ENCODE measurements at places on chromosomes 4 and X.

DNA sequence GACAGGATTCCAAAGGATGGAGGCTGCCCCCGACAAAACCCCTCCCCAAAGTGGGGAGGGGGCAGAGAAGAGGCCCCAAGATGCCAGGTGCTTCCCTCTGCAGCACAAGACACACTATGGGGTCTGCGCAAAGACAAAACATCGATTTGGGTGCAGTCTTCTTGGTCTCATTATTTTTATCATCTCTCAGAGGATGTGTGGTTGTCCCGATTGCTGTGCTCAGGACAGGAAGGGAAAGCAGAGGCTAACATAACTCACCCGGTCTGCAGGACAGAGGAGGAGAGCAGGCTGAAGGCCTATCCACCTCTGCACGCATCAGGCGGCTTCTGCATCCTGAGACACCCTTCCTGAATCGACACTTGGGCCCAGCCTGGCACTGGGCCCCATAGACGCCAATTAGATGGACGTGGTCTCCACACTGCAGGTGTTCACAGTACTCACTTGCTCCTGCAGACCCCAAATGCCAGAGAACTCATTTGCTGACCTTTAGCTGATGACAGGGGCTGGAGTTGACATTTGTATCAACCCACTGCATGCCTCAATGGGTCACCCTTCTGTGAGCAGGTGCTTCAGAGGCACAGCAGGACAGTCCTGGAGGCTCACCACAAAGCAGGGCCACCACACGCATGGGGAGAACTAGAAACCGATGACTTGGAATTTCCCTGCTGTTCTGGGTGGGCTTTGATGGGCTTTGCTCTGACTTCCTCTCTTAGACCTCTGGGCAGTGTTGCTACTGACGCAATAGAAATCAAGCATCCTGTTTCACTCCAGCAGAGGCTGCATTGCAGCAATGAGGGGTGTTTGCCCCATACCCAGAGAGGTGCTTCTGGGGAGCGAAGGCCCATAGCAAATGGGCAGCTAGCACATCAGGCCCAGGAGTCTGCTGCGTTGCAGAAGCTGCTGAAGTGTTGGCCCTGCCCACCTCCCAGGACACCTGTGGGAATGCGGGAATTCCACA is 96.3 kb upstream of the ENPP6 start:
- DNase-seq, result no peak

DNA sequence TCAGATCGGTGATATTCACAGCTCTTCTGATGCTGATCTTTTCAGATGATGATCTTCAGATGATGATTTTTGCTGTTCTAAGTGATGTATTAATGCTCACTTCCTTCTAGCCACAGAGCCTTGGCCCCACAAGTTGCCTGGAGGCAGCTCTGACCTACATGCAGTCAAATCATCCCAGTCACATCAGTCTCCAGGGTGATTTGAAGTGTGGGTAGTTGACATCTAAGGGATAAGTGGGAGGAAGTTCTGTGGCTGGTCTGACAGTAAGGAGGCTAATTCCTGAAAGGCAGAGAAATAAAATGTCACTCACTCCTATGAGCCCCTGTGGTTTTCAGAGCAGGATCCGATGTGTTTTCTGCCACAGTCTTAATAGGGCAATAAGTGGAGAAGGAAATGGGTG is 79.8 kb upstream of the RPL34 start:
- no peak for DNase-seq

DNA sequence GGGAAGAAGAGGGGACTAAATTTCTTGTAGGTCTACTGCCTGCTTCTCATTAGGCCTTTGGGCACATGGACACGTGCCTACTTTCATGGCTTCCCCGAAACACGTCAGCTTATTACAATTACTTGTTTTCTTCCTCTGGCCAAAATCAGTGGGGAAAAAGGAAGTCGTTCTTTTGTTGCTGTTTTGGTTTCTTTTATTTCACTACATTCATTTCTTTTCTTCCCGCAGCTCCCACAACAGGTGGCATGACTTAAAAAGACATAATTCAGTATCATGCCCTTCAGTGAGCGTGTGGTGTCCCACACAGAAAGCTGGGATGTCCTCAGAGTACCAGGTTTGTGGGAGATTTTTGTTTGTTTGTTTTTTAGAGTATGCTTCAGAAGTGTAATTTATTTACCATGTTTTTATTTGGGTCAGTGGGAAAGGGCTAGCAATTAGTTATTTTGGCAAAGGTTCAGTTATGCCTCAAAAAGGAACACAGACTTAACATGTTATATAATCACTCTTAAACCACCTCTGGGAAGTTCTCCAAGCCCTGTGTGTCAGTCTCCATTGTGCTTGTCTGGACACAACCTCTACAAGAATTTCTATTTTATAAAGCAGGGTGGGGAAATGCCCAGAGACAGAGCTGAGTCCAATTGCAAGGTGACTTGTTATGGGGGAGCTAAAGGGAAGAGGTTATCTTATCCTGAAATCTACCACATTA is 44.2 kb upstream of the SPRY1 start:
- no peak for DNase-seq

DNA sequence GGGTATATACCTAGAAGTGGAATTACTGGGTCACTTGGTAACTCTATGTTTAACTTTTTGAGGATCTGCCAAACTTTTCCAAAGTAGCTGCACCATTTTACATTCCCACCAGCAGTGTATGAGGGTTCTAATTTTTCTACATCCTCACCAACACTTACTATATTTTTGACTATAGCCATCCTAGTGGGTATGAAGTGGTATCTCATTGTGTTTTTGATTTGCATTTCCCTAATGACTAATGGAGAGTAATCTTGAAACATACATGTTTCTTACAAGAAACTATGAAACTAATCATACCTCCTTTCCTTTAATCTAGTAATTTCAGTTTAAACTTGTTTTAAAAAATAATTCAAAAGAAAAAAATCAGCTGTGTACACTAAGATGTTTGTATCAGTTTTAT is 17.9 kb downstream of the BCLAF3 start:
- no peak for DNase-seq

GRCh38 chr4:151228189-151229119 is 48.5 kb upstream of the PRSS48 start:
- no peak for DNase-seq

- no peak for DNase-seq
These were observed 25.5 kb upstream of the FUNDC1 start for GRCh38 chrX:44568196-44568595.

DNA sequence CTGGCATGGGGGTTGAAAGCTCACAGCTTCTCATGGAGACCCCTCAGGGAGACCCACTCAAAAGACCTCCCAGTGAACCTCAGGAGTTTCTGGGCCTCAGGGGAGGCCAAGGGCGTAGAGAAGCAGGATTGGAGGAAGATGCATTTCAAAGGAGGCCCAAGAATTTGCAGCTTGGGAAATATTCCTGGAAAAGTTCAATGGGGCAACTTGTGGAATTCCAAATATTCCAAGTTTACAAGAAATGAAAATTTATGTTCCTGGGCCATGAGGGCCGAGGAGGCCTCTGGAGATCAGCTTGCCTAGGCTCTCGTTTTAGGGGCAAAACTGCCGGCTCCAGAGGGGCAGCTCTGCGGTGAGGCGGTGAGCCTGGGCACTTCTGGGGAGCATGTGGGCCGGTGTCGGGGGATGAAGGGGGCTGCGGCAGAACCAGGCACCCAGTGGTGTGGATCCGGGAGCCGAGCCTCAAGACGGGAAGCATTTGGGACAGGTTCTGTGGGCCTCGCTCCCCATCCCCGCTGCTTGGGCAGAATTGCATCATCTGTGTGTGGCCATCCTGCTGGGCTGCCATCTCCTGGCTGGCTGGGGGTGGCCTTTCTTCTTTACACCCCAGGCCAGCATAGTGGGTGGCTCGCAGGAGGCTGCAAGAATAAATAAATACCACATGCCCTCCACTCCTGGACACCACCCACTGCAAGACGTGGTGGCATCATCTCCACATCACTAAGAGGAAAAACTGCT is 54.6 kb upstream of the GPR78 start:
- no peak for DNase-seq

DNA sequence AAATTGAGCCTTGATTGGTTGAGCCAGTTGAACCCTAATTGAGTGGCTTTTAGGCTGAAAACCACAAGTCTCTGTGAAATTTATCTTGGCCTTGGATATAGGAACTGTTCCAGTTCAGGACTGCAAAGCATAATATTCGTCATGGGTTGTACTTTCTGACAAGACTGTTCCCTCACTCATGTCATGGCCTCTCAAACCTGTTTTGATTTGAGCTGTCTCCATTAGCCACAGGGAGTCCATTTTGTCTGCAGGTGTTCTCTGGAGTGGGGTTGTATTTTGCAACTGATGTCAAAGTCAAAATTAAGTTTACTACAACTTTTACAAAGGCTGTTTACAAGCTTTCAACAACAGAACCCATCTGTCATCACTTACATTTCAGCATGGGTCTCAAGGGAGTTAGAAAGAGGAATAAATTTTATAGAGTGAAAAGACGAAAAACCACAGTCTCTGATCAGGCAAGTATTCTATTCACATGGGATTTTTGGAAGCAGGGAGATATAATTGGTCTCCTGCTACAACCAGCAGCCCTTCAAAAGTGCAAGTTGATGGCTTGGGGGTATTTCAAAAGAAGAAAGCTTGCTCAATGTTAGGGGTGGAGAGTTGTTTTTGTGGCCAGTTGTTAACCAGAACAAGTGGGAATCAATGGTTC is 1716.3 kb downstream of the C4orf33 start:
- DNase-seq, result no peak

DNA sequence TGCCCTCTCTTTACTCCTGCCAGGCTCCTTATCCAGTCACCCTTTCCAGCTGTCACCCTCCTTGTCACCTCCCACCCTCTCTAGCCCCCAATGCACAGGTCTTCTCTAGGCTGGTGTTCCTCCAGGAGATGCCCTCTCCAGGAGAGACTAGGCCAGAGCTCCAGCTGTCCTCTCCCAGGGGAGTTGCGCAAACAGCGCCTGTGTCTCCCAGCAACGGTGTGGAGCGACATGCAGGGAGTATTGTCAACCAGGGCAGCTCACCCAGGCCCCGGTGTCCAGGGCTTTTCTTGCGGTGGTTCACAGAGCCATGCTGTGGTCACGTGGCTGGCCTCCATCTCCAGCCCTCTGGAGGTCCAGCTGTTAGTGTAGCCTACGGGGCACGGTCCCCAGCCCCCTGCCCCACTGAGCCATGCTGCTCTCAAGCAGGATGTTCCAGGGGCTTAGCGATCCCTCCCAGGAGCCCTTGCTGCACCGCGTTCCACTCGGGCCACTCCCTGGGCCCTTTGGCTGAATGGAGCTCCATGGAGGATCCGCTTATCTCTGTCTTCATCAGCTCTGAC is 34.8 kb downstream of the CCNQ start:
- DNase-seq, result no peak

DNA sequence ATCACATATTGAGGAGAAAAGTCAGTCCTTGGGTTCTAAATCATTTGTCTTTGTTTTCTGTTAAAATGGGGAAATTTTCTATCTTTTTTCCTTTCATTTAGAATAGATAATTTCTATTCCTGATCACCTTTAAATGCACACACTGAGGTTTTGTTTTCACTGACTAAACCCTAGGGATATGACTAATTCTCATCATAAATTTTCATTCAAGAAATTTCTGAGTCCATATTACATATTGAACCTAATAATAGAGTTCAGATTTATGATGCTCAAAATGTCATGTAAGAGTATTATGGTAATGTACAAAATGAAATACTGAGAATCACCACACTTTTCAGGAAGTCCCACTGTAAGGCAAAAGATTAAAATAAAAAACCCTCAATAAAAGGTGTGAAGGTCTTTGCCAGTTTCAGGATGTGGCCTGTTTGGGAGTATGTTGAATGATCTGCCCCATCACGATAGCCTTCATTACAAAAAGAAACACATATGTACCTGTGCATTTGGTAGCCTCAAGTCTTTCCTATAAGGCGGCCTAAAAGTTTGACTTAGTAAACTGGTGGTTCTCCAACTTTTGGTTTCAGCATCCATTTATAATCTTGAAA is 49.4 kb downstream of the LEF1 start:
- DNase-seq, result no peak

DNA sequence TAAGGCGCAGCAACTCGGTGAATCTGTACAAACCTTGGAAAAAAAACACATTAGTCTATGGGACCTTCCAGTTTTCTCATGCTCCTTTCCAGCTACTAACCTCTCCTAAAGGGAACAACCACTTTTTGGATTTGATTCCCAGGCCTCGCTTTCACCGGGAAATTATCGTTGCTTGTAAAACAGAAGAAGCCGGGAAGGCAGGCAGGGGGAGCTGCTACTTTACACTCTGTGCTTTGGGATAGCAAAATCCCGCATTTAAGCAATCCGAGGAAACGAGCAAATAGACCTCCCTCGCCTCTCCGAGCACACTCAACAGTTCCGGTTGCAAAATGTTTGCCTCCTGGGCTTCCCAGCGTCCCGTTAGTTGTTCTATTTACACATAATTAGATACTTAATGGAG is 1.2 kb downstream of the CD38 start:
- DNase-seq, result peak; percentile 26

GRCh38 chr4:147220833-147221232 is 260.1 kb upstream of the EDNRA start:
- no peak for DNase-seq

DNA sequence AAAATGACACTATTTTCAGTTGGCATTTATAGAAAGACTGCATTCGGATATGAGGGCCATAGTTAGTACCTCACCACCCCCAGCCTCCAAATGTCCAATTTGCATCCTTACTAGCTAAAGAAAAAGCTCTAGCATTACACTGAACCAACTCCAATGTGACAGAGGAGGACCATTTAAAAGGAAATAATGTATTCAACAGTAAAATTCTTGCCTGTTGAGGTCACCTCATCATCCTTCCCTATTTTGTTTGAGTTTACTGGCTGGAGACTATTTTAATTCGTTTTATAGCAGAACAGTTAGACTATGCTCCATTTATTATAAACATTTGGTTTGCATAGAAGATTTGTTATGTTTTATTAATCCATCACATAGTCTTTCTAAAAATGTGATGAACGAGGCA is 88.2 kb upstream of the PPARGC1A start:
- no peak for DNase-seq

GRCh38 chr4:10571909-10572308 is 112.7 kb downstream of the CLNK start:
- DNase-seq, result no peak

All from mucosa of gallbladder (tissue), 1 donor.